Left colon (tissue), 2 donors: ENCODE measurements at places on chromosomes 16 and 17.

- peak; percentile 79 for DNase-seq
These were observed at the start of gene RAP1GAP2 for GRCh38 chr17:2796164-2797125. Gene RAP1GAP2, plus strand, starts transcription at chr17:2796438. Its CDS starts 90 bp downstream, at chr17:2796528.

DNA sequence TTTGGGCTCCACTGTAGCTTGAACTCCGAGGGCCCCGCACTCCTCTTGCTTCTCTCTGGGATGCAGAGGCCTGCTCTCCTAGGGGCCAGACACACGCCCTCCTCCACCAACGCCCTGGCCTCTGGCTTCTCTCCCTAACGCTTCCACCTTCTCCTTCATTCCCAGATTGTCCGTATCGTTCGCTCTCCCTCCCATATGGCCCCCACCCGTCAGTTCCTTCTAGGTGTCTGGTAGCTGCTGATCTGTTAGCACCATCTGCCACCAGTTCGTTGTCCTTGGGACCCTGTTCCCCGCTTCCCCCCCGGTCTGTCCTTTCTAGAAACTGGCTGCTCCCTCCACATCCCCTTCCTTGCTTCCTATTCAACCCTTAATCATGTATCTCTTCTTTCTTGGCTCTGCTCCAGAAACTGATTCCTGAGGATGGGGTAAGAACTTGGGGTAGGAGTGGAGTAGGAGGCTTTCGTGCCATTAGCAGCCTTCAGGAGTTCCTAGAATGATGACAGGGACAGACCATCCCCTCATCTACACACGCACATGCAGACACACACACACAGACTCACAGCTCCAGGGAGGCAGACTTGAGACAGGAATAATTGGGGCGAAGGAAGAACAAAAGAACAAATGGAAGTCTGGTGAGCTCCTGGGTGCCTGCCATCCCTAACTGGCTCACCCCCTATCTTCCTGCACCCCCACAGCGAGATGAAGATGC is 4.3 kb downstream of the ATP1B2 start:
- no peak for DNase-seq

DNA sequence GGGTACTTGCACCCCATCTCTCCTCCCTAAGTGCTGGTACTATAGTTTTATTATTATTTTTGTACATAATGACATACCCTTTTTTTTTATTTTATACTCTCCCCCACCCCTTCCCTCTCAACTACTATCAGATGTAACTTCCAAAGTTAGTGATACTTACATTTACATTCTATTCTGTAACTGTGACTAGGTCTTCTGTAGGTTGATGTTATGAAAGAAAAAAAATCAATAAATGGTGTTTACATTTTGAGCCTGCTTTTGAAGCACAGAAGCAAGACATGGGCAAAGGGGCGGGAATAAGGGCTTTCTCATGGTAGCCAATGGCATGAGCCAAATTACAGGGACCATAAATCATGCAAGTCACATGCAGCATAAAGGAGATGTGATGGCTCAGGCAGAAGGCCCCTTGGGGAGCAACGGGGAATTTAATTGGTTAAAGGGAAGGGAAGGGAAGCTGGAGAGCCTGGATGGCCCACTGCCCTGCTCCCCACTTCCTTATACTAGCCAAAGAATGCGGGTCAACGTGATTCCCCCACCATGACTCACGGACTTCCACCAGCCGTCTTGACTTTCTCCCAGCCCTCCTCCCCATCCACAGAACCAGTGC is 2.4 kb upstream of the ACSF2 start:
- no peak for DNase-seq

DNA sequence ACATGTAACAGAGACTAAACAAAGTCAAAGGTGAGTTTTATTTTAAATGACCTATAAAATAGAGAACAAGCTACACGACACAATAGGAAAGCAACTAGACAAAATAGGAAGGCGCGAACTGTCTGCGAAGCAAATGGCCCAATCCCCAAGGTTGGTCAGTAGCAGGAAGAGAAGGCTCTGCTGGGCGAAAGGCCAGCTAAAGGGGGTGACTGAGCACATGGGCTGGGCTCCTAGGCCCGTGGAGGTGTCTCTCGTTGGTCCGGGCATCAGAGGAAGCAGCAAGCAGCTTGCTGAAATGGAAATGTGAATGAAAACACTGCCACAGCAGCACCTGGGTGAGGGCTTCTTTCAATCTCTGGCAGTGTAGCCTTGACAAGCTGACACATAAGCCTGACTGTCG is 129.4 kb downstream of the ZNF778 start:
- DNase-seq = no peak
